ENCODE measurements at places on chromosomes 16 and 17.

DNA sequence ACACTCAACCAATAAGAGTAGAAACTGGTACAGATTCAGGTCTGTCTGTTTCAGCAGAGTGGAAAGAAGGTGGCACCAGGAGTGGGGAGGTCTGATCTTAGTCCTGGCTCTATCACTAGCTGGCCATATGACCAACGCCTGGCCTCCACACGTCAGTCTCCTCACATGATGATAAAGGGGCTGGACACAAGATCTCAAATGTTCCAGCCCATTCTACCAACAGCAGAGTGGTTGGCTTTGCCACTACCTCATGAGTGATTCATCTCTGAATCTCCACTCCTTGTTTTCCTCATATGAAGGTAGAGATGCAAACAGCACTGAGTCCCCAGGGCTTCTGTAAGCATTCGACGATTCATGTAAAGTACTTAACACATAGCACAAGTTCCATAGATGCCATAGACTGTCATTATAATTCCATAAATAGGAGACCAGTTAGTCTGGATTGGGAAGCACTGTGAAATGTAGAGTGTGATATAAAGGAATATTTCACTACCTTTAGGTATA lies 281.9 kb upstream of the ASIC2 start:
- no peak for DNase-seq

DNA sequence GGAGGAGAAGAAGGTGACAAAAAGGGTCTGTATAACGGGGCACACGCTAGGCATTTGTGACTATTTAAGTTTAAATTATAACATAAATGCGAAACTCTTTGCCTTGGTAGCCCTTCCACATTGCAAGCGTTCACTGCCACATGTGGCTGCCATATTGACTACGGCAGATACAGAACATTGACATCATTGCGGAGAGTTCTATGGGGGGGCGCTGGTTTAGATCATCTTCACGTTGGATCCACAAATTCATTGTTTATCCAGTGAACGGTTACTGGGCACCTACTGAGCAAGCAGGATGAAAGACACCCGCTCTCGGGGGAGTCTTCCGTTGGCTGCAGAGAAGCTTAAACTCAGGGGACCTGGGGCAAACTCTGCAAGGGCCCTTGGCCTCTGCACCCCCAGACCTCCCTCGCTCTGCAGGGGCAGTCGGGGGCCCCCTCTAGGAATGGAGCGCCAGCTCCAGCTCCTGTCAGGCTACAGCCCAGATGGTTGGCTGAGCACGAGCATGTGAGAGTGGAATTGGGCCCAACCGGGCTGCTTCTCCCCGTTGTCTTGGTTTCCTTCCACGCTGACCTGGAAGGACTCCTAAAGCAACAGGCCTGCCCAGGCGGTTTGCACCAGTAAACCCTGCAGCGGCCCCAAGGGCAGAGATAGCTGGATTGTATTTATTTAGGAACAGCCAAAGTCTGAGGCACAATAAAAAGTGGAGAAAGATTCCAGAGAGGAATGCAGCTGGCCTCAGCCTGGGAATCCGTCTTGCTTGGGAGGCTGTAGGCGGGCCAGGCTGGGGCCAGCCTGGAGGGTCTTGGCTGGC lies 172.2 kb downstream of the SEC14L1 start:
- DNase-seq, result no peak

DNA sequence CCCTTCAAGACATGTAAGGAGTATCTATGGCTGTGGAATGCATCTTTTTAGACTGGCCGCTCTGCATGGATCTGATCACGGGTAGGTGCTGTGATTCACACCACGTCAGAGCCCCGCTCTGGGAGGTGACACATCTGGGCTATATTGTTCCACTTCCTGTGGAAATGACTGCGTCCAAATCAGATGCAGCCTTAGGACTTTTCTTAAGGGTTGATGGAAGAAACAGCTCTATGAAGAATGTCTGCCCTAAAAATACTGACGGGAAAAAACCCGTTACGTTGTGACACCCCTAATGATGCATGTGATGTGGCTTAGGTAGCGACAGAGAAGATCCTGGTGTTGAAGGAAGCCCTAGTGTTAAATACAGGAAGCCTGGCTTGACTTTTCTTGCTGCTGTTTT lies 12.2 kb downstream of the BANP start:
- peak; percentile 51 for DNase-seq

- no peak for DNase-seq
Measured at GRCh38 chr17:38742411-38743308, 5.5 kb downstream of the PCGF2 start.

DNA sequence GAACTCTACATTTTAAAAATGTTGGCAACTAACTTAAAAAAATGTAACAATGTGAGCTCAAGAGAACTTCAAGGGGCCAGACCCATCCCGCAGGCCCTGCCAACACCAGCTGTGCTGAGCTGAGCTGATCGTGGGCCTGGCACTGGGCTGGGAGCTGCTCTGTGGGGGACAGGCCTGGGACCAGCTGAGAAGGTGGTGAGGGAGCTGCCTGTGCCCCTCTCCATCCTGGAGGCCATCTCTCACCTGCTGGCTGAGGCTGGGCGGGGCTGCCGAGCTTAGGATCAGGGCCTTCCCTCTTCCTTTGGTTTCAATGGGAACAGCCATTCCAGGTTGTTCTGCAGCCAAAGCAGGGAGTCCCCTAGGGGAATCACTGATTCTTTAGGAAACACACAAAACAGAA lies 58.2 kb downstream of the IL21R start:
- DNase-seq, result no peak

GRCh38 chr16:19968891-19969683 lies 84.4 kb upstream of the GPRC5B start:
- DNase-seq, result no peak

- DNase-seq, result no peak
Measured at GRCh38 chr16:20897922-20898321, 2.2 kb downstream of the DCUN1D3 start.

- DNase-seq, result no peak
Measured at GRCh38 chr16:61005952-61006351, 1030.3 kb downstream of the CDH8 start.

DNA sequence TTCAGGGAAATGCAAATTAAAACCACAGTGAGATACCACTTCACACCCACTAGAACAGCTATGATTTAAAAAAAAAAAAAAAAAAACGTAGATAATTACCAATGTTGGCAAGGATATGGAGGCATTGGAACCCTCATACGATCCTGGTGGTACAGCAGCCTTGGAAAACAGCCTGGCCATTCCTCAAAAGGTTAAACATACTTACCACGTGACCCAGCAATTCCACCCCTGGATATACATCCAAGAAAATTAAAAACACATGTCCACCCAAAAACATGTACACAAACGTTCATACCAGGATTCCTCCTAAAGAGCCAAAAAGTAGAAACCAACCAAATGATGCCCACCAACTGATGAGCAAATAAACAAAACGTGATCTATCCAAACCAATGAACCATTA lies 68.1 kb downstream of the GAS7 start:
- no peak for DNase-seq

DNA sequence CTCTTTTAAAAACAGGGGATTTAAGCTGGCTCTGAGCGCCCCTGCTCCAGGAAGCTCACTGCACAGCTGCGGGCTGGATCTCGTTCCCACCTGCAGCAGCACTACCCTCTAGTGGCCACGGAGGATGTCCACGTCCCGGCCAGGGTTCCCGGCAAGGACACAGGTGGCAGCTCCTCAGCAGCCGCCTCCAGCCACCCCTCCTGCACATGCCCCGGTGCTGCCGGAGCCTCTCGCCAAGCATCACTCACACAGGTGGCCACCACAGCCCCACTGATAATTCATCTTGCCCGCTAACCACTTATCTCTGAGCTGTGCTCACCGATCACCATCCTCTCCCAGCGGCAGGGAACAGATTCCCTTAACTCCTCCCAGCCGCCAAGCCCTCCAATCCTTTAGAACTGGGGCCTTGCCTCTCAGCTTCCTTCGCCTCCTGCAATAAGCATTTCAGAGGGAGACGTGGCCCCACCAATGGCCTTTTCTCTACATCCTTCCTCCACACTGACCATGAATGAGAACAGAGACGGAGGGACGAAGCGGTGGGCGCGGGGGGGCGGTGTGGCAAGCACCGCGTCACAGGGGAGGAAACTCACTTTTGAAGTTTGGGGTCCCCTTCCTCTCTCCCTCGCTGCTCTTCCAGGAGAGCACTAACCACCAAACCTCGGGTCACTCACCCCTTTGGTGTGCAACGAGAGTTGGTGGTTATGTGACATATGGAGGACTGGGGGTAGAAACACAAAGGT lies 222.1 kb downstream of the RBFOX3 start:
- DNase-seq, result no peak

- DNase-seq, result no peak
Measured at GRCh38 chr16:10787304-10787703, 31.3 kb downstream of the TVP23A start.

DNA sequence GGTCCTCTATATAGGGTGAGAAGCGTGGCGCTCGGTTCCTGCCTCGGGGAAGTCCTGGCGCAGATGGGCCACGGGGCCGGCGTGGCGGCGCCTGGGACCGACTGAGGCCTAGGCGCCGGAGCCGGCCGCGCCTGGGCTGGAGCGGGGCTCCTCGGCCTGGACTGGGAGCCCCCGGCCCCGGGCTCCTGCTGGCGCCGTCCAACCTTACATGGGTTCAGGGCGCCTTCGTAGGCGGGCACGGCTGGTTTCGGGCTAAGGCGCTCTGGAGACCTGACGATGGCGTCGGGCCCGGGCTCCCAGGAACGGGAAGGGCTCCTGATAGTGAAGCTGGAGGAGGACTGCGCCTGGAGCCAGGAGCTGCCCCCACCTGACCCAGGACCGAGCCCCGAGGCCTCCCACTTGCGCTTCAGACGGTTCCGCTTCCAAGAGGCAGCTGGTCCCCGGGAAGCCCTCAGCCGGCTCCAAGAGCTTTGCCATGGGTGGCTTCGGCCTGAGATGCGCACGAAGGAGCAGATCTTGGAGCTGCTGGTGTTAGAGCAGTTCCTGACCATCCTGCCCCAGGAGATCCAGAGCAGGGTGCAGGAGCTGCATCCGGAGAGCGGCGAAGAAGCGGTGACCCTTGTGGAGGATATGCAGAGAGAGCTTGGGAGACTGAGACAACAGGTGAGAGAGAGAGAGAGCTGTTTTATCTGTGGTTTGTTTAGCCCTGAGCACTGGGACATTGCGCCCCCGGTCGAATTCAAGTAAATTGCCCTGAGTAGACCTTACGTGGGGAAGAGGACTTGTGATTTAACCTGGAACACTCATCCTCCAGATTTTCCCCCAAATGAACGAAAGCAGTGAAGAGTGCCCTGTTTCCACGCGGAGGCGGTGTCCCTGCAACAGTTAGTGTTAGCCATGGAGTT lies 504 bp downstream of the ZNF263 start:
- DNase-seq, result no peak

GRCh38 chr16:10876799-10877341 lies at the start of gene CIITA:
Gene CIITA, plus strand, starts transcription at chr16:10877202. Its CDS starts 129 bp downstream, at chr16:10877331.
- no peak for DNase-seq

GRCh38 chr16:74774223-74775139 lies at the start of gene FA2H:
Gene FA2H, minus strand, starts transcription at chr16:74774820. Its CDS starts 65 bp downstream, at chr16:74774755.
- DNase-seq, result no peak

DNA sequence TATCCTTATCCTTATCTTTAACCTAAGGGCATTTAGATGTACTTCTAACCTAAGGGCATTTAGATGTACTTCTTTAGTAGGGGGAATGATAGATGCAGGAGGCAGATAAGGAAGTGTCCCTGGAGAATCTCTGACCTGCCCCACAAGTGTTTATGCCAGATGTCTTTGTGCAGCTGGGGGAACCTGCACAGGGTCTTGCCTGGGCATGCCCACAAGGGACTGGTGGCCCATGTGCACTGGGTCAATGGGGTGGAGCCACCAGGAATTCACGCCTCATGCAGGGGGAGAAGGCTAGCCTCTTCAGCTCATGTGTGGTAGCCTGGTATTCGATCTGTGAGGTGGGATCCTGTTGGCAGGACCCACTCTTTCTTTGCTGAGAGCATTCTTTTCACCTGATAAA lies 38.0 kb downstream of the CA10 start:
- DNase-seq, result no peak

- DNase-seq, result no peak
Measured at GRCh38 chr16:3182608-3183444, 5.2 kb upstream of the OR1F1 start.

- DNase-seq, result no peak
Measured at GRCh38 chr17:44279666-44280391, 11.9 kb upstream of the SLC4A1 start.

DNA sequence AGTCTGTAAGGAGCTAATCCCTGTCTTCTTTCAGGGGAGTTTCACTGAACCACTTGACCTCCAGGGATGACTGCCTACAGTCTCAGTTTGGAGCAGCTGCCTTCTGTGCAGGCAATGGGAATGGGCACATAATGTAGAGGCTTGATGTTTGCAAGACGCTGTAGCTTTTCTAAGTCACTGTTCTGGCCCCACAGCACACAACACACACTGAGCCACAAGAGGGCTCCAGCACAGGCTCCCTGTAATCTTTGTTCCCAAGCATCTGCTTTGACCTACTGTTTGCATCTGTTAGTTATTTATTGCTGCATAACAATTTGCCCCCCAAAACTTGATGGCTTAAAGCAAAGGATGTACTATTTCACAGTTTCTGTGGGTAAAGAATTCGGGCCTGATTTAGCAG lies 419.0 kb upstream of the ASIC2 start:
- DNase-seq, result no peak

DNA sequence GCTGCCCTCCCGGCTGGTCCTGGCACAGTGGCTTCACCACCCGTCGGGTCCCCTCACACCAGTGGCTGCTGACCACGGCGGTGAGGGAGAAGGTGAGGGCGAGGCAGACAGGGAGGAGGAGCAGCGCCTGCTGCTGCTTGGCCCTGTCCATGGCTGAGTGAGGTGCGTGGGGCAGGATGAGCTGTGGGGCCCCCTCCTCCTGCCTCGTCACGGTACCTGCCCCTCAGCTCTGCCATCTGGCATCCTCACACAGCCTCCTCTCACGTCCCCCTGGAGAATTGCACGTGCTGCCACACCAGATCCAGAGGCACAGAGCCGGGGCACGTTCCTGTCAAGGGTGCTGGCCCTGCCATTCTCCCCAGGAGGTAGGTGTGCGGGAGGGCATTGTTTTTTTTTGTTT lies at the start of gene GSG1L2:
GSG1L2 (minus strand) TSS at position 159 of the 400 bp plus-strand sequence; CDS start at position 151, 8 bp downstream.
- no peak for DNase-seq

GRCh38 chr16:47999595-47999994 lies 156.2 kb downstream of the ABCC12 start:
- no peak for DNase-seq

DNA sequence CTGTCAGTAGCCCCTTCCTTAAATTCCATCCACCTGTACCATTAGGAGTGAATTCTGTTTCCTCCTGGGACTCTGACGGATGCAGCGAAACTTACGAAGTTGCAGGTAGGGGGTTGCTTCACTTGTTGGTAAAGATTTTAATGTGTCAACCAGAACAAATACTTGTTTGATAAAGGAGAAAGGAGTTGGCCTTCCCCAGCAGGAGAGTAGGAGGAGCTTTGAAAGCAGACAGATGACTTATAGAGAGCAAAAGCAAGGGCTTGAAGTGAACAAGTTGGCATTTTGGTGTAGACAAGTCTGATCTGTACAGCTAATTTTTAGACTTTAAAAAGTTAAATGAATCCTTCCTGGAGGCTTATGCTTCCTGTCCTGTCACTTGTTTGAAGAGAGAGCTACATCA lies 38.1 kb upstream of the PMFBP1 start:
- no peak for DNase-seq

DNA sequence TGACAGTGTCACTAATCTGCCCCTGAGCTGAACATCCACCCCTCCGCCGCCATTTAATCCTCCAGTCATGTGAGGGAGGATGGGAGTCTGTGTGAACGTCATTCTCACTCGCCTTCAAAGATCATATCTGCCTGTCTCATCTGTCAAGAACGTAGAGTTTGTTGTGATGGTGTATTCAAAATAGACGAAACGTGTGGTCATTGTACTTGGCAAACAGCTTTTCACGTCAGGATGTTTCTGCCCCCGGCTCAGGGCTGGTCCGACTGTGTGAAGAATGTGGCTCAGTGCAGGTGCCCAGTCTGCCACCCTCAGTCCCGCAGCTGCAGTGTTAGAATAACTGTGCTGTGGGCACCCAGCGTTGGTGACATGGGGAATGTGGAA lies 148.0 kb downstream of the KCNJ12 start:
- no peak for DNase-seq

Data from stimulated activated CD8-positive, alpha-beta memory T cell treated with anti-CD3 and anti-CD28 coated beads, Interleukin-7, amount 100 ng/mL, for 1 hour (primary cell).